ENCODE measurements at places on chromosomes 2 and 18.

DNA sequence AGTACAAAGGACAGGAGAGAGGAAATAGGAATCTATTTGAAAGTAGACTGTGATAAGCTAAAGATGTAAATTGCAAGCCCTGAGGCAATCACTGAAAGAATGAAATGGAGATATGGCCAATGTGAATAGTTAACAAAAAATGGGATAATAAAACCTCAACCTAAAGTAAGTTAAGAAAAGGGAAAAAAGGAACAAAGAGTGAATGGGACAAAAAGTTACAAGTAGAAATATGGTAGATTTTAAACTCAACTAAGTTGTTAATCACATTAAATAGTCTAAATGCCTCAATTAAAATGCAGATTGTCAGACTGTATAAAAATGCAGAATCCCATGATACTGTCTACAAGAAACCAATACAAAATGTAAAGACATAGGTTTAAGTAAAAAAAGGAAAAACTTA lies 165.2 kb upstream of the RBMS1 start:
- no peak for DNase-seq

DNA sequence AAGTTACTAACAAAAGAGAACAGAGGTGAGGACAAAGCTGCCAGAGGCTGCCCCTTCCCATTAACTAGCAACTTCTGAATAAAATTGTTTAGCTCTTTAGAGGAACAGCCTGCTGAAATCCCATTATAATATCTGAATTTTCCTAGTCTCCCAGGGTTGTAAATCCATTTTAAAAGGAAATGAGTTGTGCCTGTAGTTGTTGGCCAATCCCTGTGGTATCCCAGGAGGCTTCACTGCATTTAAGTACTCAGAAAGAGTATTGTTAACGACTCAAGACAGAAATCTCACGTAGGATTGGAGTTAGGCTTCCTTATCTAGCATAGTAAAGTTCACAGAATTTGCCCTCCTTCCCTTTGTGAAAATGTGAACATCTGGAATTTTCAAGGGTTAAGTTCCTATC lies 8.9 kb downstream of the LAPTM4A start:
- DNase-seq: no peak

DNA sequence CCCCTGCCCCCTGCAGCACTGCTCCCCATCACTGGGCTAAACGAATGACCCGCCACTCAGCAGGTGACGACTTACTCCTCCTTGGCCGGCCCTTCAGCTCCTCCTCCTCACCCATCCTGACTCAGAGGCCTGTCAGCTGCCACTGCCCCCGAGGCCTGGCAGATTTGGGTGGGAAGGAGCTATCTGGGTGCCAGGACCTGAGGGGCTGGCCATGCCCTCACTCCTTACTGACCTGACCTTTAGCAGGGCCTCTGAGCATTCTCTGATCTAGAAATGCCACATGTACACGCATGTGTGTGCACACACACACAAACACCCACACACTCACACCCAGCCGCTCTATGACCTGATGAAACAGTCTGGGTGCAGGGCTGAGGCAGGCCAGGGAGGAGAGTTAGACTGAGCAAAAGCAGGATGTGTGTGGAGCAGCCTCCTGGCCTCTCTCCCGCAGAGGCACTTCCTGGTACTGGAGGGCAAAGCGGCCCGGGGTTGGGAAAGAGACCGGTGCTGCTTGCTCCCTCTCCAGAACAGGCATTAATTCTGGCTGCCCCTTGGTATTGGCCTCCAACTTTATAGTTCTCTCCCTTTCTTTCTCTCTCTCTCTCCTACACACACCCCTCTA lies 68.0 kb downstream of the ZFP36L2 start:
- DNase-seq: peak; percentile 59

- DNase-seq: peak; percentile 20
Observed at GRCh38 chr2:43777306-43777926, 3.6 kb downstream of the DYNC2LI1 start.

DNA sequence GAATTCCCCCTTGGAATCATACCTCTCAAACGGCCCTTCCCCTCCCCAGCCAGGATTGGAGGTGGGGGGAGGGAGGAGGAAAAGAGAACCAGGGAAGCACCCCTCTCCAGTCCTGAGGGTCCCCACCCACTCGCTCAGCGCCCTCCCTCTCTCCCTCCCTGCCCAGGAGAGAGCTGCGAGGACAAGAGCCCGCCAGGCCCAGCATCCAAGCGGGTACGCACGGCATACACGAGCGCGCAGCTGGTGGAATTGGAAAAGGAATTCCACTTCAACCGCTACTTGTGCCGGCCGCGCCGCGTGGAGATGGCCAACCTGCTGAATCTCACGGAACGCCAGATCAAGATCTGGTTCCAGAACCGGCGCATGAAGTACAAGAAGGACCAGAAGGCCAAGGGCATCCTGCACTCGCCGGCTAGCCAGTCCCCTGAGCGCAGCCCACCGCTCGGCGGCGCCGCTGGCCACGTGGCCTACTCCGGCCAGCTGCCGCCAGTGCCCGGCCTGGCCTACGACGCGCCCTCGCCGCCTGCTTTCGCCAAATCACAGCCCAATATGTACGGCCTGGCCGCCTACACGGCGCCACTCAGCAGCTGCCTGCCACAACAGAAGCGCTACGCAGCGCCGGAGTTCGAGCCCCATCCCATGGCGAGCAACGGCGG lies 14.4 kb downstream of the HOXD3 start:
- no peak for DNase-seq

DNA sequence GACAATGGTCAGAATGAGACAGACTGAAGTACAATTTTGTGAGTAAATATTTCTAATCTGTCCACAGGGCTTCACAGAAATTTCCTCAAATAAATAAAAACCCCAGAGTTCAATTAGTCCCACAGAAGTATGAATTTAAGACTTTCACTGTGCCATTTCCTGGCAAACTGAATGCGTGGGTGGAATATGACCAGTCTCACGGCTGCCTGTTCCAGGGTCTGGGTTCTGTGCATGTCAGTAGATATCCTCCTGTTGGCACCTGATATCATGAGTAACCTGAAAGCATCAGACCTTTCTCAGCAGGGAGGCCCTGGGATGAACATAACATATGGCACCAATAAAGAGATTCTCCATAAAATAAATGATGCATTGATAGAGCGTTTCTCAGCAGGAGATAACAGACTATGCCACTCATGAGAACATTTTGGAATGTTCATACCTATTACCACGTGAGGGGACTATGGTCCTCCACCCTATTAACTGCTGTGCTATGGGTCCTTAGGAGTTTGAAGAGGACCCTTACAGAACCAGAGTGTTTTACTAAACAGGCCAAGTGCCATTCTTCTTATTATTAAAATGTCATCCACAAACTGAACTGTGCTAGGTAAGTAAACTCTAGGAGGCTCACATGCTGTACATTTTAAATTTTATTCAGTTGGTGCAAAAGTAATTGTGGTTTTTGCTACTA lies 10.6 kb upstream of the MALL start:
- no peak for DNase-seq

GRCh38 chr2:38074764-38075506 lies 1.0 kb downstream of the CYP1B1 start:
- DNase-seq: no peak

GRCh38 chr2:51293566-51294200 lies 261.8 kb upstream of the NRXN1 start:
- no peak for DNase-seq

DNA sequence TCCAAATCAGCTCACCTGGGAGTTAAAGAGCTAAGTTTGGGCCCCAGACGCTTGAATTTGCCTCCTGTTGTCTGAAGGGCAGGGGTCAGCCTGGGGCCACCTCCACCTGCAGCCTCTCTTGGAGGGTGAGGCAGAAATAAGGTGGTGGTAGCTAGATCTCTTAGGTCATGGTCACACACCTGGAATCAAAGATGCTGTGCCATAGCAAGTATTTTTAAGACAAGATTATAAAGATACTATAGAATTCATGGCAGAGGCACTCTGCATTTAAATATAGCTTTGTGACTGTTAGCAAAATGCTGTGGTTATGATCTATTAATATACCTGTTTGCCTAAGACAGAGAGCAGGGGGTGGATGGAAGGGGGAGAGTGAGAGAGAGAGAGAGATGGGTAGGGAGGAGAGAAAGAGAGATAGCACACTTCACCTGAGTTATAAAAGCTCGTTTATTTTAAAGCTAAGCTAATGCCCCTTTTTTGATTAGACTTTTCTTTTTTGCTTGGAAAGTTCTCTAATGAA lies 242.7 kb downstream of the TMEM182 start:
- DNase-seq: no peak

DNA sequence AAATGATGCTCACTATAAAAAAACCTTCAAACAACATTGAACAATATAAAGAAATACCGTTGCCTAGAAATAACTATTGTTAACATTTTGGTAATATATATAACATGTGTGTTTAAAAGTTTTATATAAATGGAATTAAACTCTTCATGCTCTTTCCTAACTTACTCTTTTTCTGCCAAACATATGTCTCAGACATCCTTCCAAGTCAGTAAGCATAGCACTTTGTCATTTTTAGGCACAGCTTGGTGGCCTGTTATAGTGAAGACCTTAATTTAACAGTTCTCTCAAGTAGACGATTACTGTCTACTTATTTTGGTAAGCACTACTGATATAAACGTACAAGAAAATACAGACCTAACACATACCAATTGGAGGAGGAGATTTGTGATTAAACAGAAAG lies 23.9 kb downstream of the ABCG5 start:
- no peak for DNase-seq

DNA sequence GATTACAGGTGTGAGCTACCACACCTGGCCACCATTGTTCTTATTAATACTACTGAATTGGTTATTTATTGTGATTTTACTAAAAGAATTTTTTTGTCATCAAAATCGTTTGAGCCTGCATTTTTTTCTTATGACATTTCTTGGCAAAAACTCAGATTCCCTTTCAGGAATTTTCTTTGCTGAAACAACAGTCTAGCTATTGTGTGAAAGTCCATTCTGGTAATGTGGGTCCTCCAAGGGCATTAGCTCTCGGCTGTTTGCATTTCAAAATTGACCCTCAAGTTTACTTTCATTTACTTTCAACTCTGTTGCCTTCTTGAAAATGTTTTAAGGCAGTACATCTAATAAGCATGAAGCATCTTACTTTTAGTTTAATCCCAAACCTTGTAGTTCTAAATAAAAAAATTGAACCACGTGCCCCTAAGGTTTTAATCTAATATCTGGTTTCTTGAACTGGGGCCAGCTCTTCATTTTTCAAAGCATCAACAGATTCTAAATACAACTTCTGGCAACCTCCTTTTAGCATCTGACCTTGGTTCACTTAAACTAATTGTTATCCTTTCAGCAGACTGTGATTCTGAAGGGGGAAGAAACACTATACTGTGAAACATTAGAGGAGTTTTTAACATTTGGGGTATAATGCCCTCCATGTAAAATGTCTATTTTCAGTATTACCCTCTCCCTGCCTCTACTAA lies 325.2 kb upstream of the RAB12 start:
- no peak for DNase-seq

GRCh38 chr18:58592223-58593214 lies 36.4 kb downstream of the ALPK2 start:
- DNase-seq: no peak

DNA sequence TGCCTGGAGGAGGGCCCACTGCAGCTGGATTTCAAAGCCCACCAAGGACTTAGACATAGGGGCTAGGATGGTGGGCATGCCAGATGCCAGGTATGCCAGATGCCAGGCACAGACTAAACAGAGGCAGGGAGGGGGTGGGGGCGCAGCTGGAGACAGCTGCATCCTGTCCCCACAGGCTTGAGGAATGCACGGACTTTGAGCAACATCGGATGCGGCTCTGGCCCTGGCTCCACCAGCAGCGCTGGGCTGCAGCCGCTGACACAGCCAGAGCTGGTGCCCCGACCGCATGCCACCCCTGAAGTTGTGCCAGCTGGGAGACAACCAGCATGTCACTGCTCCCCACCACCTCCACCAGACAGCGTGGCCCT lies 39.5 kb downstream of the AQP12A start:
- no peak for DNase-seq

- no peak for DNase-seq
Observed at GRCh38 chr2:119683074-119683712, 4.2 kb downstream of the TMEM177 start.

GRCh38 chr2:159605441-159606178 lies 10.7 kb downstream of the BAZ2B start:
- DNase-seq: no peak

GRCh38 chr2:133175926-133176325 lies 392.3 kb downstream of the NCKAP5 start:
- no peak for DNase-seq

- no peak for DNase-seq
Observed at GRCh38 chr18:66439670-66440069, 164.2 kb downstream of the CDH19 start.

- DNase-seq: no peak
Observed at GRCh38 chr2:29012211-29012681, 31.1 kb downstream of the TOGARAM2 start.

DNA sequence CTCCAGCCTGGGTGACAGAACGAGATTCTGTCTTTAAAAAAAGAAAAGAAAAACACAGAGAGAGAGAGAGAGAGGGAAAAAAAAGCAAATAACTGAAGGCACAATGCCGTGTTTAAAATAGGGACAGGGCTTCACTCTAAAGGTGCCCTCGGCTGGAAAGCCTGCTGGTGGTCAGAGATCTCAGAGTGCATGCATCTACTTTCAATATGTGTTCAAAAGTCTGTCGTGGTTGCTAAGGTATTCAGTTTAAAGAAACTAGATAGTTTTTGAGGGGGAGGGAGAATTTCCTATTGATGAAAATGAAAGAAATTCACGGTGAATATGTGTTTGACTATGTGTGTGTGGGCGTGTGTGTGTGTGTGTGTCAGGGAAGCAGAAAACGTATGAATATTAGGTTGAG lies 11.0 kb upstream of the CBLN2 start:
- DNase-seq: no peak

- no peak for DNase-seq
Observed at GRCh38 chr2:96534701-96535181, 1.8 kb upstream of the ARID5A start.

GRCh38 chr2:148552675-148553331 lies 91.7 kb upstream of the EPC2 start:
- DNase-seq: no peak

DNA sequence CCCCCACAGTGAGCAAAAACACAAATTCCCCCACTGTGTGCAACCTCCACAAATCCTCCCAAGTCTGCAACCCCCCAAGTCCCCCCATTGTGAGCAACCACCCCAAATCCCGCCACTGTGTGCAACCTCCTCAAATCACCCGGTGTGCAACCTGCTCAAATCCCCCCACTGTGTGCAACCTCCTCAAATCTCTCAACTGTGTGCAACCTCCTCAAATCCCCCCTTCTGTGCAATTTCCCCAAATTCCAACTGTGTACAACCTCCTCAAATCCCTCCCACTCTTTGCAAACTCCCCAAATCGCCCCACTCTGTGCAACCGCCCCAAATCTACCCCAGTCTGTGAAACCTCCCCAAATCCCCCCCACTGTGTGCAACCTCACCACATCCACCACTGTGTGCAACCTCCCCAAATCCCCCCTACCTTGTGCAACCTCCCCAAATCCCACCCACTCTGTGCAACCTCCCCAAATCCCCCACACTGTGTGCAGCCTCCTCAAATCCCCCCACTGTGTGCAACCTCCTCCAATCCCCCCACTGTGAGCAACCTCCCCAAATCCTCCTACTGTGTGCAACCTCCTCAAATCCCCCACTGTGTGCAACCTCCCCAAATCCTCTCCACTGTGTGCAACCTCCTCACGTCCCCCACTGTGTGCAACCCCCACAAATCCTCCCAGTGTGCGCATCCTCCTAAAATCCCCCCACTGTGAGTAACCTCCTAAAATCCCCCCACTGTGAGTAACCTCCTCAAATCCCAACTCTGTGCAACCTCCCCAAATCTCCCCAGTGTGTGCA lies 115.2 kb downstream of the TPO start:
- no peak for DNase-seq

- no peak for DNase-seq
Observed at GRCh38 chr2:221969087-221969829, 329.5 kb downstream of the PAX3 start.

GRCh38 chr2:168475636-168476035 lies 19.6 kb downstream of the CERS6 start:
- DNase-seq: no peak

Measured in stimulated activated CD4-positive, alpha-beta T cell treated with anti-CD3 and anti-CD28 coated beads, TNF-alpha, amount 100 ng/mL, for 48 hours (primary cell).